Suppressor macrophage treated with lipopolysaccharide for 4 hours (primary cell): ENCODE measurements at places on chromosomes 12 and 14.

GRCh38 chr14:105864116-105864515, 337.7 kb downstream of the TMEM121 start:
- DNase-seq, result no peak

DNA sequence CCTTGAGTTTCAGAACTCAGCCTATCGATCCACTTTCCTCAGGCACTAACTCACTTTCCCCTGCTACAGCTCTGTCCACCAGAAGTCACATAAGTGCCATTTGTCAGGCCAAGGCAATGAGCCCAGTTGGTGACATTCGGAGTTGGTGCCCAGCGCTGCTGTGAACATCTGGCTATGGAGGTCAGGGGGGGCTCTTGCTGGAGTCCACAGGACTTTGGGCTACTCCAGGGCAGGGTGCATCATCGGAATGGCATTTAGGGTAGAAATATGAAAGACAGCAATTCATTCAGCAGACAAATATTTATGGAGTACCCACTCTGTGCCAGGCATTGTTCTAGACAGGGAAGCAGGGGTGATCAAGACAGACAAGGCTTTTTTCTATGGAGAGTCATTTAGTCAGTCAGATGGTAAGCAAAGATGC, 1.5 kb upstream of the PPP1CC start:
- DNase-seq, result no peak

DNA sequence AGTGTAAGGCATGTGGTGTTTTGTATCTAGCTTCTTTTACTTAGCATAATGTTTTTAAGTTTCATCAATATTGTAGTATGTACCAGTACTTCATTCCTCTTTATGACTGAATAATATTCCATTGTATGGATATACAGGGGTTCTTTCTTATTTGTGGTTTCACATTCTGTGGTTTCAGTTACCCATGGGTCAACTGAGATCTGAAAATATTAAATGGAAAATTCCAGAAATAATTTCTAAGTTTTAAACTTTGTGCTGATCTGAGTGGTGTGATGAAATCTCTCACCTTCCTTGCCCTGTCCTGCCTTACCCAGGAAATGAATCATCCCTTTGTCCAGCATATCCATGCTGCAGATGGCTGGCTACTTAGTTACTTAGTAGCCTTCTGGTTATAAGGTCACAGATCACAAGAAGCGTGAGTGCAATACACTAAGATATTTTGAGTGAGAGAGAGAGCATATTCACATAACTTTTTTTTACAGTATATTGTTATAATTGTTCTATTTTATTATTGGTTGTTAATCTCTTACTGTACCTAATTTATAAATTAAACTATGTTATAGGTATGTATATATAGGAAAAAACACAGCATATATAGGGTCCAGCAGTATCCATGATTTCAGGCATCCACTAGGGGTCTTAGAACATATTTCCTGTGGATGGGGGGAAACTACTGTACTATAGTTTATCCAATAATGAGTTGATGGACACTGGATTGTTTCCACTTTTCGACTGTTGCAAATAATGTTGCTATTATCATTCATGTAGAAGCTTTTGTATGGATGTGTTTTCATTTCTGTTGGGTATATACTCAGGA, 59.6 kb upstream of the LRTM2 start:
- peak; percentile 22 for DNase-seq

GRCh38 chr14:104370256-104370870, 209.2 kb upstream of the C14orf180 start:
- no peak for DNase-seq

- peak; percentile 92 for DNase-seq
These were observed 107.8 kb downstream of the DUSP6 start for GRCh38 chr12:89244536-89244935.

DNA sequence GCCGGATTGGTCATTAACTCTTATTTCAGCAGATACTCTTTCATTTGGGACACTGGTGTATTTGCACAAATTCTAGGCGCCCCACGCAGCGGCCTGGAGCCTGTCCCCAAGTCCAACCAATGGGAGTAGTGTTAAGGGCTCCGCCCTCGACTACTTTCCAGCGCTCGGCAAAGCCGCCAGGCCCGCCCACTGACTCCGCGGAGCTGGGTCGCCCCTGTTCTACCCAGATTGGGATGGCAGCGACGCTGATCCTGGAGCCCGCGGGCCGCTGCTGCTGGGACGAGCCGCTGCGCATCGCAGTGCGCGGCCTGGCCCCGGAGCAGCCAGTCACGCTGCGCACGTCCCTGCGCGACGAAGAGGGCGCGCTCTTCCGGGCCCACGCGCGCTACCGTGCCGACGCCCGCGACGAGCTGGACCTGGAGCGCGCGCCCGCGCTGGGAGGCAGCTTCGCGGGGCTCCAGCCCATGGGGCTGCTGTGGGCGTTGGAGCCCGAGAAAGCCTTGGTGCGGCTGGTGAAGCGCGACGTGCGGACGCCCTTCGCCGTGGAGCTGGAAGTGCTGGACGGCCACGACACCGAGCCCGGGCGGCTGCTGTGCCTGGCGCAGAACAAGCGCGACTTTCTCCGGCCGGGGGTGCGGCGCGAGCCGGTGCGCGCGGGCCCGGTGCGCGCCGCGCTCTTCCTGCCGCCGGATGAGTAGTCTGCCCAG, at the start of gene ACOT6:
Gene ACOT6, plus strand, starts transcription at position 179 of the 707 bp plus-strand sequence. Its CDS starts 55 bp downstream, at position 234.
- DNase-seq, result peak; percentile 69

- DNase-seq, result no peak
These were observed 88.2 kb downstream of the ST8SIA1 start for GRCh38 chr12:22246217-22246846.

- DNase-seq, result peak; percentile 82
These were observed 68.7 kb downstream of the CCDC88C start for GRCh38 chr14:91348845-91349465.

DNA sequence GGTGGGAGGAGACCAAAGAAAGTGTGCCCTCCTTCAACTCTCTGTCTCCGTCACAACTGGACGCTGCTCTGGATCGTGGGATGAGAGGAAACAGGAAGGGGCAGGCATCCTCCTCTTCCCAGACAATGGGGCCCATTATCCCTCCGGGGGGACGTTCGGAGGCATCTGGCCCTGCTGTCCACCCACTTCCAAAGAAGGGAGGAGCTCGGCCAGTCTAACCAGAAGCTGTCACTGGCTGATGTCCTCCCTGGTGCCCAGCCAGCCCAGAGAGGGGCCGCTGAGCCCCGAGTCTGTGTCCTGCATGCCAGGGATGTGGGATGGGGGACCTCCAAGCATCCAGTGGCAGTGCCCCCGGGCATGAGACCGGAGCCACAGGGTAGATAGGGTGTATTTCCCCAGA, 39.8 kb upstream of the MEG3 start:
- no peak for DNase-seq

DNA sequence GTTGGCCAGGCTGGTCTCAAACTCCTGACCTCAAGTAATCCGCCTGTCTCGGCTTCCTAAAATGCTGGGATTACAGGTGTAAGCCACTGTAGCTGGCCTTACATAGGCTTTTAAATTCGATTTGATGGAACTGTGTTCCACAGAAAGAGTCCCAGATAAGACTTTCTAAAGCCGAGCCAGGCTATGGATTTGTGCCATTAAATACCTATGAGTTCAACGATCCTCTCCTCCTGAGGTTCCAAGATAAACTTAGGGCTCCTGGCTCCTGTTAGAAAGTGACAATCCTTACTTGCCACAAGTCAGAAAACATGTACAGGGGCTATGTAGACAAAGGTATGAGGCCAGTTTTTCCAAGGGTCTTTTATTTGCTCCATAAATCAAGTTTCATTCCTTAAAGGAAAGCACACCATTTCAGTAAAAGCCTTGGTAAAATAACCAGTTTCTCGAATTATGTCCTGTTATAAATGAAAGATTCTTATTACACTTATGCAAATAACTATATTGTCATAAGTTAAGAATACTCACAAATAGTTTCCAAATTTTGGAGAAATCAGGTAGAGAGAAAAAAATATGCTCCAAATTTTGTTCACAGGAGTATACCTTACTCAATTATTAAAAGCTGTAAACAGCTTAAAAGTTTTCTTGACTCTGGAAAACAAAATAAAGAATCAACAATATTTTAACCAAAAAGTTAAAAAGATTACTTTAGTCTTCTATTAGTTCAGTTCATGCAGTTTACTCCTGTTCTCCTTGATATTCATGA, 36.1 kb upstream of the LRRK2 start:
- no peak for DNase-seq

GRCh38 chr12:2958432-2959191, 585 bp upstream of the TEAD4 start:
- no peak for DNase-seq

DNA sequence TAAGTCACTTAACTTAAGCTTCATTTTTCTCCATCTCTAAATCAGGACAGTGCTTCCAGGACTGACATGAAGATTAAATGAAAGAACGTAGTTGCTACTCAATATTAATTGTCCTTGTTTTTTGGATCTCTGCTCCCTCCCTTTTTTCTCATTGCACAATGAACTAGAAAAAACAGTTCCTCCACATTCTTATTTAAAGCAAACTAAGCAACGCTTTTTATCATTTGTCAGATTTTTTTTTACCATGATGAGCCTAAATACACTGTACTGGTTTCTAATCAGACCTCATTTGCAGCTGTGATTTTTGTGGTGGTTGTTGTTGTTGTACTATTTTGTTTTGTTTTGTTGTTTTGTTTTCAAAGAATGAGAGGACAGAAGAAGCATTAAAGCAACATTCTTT, 23.2 kb upstream of the PARP11 start:
- DNase-seq, result no peak

DNA sequence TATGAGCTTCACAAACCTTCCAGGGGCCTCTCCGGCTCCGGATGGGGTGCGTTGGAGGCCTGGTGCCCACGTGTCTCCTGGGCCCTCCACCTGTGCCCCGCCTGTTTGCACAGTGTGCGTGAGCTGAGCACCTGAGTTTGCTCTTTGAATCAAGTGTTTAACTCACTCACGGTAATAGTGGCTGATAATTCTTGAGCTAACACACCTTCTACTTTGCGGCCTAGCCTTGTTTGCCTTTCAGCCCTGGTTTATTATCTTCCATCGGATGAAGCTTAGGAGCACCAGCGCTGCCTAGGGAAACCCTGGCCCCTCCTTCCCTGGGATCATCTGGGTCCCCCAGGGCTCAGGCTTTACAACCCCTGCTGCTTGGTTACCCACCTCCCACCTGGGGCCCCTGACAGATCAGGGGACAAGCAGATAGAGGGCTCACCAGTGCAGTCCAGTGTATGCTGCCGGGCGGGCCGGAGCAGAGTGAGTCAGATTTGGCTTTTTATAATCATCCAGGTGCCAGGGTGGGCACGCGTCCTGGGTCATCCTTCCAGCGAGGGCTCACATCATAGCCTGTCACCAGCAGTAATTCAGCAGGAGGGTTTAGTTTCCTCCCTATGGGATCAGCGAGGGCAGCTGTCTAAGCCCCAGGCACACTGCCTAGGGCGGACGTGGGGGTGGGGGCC, 62.8 kb upstream of the RFLNA start:
- DNase-seq, result no peak

DNA sequence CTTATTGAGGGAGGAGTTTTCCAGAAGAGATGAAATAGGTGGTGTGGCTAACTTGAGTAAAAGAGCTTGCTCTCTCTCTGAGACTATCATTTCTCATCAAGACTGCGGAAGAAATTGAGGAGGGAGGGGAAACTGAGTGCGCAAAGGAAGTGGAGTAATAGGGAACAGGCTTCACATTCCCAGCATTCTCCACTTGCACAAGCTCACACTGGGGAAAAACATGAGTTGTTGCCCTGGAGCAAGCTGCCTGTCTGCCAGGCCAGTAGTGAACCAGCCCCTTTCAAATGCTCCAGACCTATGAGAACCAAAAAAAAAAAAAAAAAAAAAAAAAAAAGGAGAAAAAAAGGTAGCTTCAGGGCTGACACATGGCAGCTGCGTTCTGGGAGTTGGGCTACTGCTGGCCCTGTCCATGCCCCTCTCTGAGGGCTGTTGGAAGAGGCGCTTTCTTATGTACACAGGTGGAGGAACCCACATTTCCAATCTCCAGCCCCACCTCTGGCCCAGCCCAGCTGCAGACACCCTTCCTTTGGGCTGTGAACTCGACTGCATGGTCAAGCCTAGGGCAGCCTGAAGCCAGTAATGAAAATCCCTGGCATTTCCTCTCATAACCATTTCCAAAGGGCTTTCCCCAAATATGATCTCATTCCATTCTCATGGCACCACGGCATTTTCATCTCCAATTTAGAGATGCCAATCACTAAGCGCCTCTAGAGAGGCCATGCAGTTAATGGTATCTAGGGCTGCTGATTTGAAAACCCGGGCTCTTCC, 32.5 kb upstream of the EMP1 start:
- DNase-seq, result no peak

- peak; percentile 33 for DNase-seq
These were observed 627 bp downstream of the HOXC8 start for GRCh38 chr12:54009171-54010052.

DNA sequence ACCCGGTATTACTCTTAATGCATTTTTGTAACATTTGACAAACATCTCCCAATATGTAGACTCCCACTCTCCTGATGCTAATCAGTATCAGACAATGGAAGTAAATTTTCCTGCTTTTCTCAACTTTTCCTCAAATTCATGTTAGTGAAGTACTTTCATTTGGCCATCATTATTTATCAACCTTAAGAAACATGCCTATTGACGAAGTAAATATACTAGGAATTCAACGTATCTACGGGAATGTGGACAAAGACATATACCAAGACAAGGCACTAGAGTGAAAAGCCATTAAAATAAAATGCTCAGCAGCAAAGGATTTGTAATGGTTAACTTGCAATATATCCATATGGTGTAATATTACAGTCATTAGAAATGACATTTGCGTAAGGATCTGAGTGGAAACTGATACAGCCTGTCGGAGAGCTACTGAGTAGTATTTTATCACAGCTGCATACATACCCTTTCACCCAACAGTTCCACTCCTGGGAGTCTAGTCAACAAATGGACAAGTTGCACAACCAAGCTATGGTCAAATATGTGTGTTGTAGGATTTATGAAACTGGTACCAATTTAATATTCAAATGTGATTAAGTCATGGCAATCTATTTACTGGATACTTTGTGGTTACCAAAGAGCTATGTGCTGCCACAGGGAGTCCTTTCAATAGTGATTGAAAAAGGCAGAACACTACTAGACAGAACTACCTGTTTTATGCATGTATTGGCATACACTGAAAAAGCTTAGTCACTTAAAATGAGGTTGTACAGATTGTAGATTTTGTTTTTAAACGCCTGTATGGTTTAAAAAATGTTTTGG, 26.5 kb downstream of the NUDT4 start:
- DNase-seq, result no peak

- DNase-seq, result no peak
These were observed 622.6 kb upstream of the ATP2B1 start for GRCh38 chr12:90331262-90331661.

DNA sequence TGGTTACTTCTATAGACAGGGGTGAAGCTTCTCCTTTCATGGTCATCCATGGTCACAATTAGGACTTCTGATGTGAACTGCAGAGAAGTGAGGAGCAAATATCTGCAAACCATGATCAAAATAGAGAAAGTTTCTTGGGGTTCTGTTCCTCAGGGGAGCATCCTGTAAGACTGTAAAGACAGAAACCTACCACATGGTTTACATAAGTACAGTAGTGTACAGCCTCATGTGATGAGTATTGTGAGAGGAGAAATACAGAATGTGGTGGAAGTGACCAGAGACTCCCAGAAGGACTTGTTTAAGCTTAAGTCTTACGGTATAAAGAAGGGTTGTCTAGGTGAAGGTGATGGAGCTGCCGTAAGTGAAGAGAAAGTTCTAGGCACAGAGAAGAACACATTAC, 484.7 kb downstream of the LRIG3 start:
- DNase-seq, result no peak

GRCh38 chr14:103848175-103849077, 1.1 kb upstream of the PPP1R13B start:
- DNase-seq, result no peak
